ENCODE measurements at places on chromosomes 3 and 15.

GRCh38 chr3:100160521-100160920 is 46.2 kb upstream of the FILIP1L start:
- no peak for DNase-seq

DNA sequence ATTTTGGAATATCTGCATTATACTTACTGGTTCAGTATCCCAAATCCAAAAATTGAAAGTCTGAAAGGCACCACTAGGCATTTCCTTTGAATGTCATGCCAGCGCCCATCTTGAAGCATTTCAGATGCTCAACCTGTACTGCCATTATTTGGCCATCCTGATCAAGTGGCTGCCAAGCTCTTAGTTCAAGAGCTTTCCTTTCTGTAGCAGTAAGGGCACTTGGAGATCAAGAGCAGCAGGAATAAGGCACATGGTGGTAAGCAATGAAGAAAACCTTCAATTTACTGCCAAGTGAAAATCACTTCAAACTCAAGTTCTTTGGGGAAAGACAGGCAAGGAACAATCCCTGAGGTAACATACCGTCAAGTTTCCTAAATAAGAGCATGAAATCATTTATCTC is 10.0 kb downstream of the RHOA start:
- no peak for DNase-seq

- DNase-seq: no peak
Observed at GRCh38 chr3:133675631-133676335, 14.0 kb upstream of the TOPBP1 start.

GRCh38 chr3:7290077-7290825 is 429.3 kb downstream of the GRM7 start:
- DNase-seq: no peak

DNA sequence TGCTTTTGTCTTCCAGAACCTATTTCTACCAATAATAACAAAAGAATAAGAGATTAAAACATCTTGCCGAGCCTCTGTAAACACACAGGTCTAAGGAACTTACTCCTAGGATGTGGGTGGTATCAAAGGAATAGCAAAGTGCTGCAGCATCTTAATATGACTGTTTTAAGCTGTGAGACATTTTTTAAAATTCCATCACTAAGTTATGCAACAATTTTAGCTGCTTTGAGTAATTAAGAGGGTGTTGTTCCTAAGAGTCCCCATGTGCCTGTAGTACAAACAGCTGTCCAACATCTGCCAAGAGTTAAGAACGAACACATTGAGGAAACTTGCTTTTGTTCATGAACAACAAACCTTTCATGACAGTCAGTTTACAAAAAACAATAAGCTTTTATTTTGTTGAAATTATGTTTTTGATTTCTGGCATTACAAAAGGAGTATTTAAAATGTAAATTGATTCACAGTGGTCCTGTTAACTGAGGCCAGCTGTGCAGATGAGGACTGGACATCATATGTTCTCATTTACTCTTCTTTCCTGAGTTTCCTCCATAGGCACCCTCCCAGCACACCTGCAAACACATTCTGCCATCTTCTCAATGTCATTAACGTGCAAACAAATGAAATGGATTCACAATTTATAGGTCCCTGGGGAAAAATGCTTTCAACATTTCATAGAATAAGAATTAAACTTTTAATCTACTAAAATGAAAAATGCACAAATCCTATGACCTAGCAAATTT is 337.3 kb upstream of the ARHGEF26 start:
- DNase-seq: no peak

GRCh38 chr3:183958226-183958625 is 59.5 kb downstream of the ABCC5 start:
- no peak for DNase-seq

- DNase-seq: no peak
Observed at GRCh38 chr3:184042617-184043016, 10.2 kb upstream of the HTR3C start.

- DNase-seq: no peak
Observed at GRCh38 chr3:37266809-37267208, 92.4 kb upstream of the LRRFIP2 start.

DNA sequence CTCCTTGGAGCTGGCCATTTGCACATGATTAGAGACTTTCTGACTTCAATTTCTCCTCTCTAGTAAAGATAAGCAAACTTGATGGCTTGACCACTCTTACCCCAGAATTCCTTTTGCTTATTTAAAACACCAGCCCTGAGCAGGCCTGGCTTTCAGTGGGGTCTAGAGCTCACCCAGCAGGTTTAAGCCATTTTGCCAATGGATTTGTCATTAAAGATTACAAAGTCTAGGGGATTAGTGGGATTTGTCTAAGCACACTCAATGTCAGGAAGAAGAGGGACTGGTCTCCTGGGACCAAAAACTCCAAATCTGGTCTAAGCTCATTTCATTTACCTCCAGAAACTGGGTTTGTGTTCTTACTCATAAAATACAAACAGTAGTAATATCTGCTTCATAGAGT is 57.3 kb upstream of the SNTN start:
- DNase-seq: no peak

DNA sequence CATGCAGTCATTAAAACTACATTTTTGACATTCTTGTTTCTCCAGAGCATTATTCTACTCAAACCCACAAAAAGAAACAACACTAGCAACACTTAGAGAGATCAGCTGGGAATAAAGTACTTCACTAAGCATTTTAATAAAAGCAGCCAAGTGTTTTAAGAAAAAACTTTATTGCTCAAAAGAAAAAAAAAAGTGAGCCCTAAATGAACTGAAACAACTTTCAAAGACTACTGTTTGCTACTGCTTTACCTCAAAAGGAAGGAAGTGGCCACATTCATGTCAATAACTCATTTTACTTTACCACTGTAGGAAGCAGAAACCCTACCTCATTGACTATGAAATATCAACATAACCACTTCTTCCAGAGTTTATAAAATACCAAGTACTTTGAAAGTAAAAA is 91.3 kb downstream of the UACA start:
- no peak for DNase-seq

GRCh38 chr15:70259028-70259424 is 161.3 kb upstream of the TLE3 start:
- DNase-seq: peak; percentile 58

DNA sequence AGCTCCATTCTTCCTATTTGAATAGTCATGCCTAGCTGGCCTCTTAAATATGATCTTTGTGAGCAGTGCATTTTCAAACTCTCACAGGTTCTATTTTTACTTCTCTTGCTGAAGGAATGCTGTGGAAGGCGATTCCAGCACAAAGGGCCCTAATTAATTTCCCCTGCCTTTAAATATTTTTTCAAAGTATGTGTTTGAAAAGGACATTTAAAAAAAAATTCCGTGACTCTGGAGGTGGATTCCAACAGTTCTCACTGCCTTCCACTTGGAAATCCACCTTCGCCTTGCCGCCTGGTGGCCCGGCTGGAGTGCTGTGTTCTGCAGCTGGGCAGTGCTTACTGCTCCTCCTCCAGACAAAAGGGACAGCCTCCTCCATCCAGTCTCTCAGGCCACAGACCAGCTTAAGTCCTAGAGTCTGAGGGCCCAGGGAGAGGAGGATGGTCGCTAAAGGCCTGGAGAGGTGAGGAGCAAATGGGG is 61.5 kb upstream of the CORO2B start:
- no peak for DNase-seq

GRCh38 chr3:24589931-24590880 is 95.6 kb upstream of the THRB start:
- no peak for DNase-seq

DNA sequence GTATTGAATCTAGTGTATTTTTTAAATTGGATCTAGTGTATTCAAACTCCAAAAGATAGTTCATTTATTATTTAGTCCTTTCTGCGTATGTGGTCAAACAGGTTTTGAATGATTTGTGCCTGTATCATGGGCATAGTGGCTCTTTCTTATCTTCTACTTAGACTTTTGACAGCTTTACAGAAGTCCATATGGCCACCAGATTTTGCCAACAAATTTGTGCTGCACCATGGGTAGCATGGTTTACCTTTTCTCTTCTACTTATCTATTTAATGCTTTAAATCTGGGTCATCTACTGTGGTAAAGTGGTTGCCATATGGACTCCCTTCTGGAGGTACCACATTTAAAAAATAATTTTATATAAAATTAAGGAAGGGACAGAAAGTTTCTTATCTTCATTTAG is 66.9 kb upstream of the CADM2 start:
- no peak for DNase-seq

DNA sequence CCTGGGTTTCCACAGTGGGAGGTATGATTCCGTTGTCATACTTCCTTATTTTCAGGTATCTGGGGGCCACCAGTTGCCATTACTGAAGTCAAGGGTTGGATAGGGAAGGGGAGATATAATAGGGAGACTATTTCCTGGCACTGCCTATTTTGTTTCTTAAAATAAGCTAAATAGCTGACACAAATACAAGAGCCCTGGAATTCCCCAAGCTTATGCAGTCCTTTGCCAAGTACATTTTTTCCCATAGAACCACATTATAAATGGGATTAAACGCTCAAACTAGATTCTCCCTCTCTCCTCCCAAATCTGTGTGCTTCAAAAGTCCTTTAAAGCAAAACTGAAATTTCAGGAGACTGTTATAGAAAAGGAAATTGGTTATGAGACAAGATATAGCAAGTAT is 68.7 kb downstream of the AP4E1 start:
- DNase-seq: no peak

GRCh38 chr15:80502782-80503181 is 98.6 kb downstream of the ARNT2 start:
- no peak for DNase-seq

DNA sequence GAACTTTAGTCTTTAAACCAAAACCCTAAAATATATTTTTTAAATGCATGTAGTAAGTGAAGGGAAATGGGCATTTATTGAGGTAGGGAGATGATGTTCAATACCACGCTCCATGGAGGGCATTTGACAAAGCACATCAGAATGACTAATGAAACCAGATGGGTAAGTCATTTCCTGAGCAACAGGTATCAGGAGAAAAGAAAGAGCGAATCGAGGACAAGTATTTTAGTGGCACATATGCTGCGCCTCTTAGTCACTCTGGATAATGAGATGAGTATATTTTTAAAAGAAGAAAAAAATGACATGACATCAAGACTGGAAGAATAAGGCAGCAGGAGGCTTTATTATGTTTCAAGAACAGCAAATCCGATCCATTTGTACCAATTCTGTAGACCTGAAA is 129.0 kb upstream of the ARHGEF3 start:
- DNase-seq: no peak

DNA sequence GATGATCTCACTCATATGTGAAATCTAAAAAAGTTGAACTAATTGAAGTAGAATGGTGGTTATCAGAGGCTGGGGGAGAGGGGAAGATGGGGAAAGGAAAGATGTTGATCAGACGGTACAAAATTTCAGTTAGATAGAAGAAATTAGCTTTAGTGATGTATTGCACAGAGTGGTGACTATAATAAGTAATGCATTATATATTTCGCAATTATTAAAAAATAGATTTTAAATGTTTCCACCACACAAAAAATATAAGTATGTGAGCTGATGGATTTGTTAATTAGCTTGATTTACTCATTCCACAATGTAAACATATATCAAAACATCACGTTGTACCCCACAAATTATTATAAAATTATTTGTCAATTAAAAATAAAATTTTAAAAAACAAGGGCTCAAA is 8.1 kb downstream of the SUMF1 start:
- DNase-seq: no peak

DNA sequence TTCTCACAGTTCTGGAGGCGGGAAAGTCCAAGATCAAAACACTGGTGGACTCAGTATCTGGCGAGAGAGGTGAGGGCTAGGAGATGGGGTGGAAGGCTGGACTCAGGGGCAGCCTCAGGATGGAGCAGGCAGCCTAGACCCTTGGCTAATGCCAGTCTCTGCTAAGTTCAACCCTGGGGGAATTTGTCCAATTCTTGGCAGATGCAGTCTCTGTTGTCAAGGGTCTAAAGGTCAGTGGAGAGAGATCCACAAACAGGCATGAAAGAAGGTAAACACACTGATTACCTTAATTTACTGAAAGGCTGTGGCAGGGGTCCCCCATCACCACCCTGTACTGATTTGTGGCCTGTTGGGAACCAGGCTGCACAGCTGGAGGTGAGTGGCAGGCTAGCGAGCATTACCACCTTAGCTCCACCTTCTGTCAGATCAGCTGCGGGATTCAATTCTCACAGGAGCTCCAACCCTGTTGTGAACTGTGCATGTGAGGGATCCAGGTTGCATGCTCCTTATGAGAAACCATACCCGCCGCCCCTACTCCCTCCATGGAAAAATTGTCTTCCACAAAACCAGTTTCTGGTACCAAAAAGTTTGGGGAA is 32.5 kb upstream of the RHCG start:
- no peak for DNase-seq

DNA sequence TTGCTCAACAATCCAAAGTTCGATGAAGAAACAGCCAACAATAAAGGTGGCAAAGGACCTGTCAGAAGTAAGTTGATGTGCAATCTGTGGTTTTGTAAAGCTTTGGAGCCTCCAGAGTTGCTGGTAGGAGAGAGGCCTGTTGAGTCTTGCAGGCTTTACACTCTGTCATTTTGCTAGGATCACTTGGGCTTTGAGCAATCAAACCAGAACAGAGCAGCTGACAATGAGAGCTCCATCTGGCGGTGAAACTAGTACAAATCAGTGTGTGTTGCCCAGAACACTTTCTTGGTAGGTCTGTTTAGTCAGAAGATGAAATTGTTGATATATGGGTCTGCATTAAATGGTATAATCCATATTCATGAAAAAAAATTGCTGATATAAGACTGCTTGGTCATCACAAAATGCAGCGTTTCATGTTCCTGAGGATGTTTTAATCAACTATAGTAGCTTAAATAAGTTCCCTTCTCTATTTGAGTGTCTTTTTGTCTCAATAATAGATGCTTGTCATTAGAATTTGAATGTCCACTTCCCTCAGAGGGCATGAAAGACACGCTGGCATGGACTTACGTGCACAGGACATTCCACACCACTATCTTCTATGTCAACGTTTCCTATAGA is 25.7 kb downstream of the TMOD2 start:
- peak; percentile 41 for DNase-seq

DNA sequence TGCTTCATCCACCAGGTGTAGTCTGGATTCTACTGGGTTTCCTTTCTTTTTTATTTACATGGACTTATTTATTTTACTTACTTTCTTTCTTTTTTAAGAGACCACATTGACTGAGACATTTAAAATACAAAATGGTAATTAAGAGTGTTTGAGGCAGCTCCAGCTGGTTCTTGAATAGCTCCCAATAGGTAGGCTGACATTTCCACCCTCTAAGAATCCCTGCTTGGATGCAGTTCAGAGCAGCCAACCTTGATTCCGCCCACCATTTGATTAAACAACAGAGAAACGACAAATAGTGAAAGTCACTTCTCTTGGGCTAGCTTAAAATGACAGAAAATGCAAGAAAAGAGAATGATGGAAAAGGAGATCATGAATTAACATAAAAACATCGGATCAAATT is 270.5 kb downstream of the TUSC7 start:
- DNase-seq: no peak

GRCh38 chr15:95558131-95558530 is 772.4 kb upstream of the NR2F2 start:
- no peak for DNase-seq

Measured in activated T-cell treated with anti-CD3 and anti-CD28 coated beads, Interleukin-2, amount 50 U/mL, for 1 hour (primary cell).